ENCODE measurements at places on chromosomes 16 and 17.

DNA sequence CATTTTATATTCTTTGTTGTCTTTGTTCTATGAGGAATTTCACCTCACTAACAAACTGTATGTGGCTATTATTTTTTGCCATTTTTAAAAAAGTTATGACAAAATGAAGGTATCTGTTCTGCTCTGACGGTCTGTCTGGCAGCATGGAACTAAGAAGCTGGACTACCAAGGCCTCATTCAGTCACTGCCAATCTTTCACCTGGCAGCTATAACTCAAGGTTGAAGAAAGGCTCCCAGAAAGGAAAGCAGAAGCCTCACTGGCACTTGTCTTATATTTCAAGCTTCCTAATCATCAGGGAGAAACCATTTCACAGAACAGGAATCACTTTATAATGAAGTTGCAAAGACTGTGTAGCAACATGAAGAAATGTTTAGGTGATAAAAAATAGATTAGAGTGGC lies 18.7 kb upstream of the SLC6A4 start:
- no peak for DNase-seq

DNA sequence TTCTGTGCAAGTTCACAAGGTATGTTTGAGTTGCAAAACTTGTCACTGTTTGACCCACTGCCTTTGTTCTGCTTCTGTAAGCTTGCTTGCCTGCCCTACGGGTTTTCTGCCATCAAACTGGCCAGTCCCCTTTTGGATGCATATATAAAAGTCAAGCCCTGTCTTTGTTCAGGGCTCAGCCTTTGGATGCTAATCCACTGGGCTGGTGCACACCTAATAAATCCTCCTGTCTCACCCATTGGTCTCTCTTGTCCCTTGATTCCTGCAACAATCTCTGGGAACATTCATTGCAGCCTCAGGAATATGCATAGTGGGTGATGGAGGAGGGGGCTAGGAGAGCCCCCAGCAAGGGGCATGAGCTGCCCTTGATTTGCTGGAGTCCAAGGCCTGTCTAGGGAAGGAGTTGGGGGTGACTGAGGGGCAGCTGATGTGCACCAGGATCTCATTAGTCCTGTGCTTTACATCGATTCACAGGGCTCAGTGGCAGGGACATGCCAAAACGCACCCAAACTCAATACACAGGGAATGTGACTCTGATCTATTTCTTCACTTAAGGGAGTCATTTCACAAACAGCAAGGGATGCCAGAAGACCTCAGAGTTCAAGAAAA lies 225.4 kb upstream of the NLRP1 start:
- no peak for DNase-seq

DNA sequence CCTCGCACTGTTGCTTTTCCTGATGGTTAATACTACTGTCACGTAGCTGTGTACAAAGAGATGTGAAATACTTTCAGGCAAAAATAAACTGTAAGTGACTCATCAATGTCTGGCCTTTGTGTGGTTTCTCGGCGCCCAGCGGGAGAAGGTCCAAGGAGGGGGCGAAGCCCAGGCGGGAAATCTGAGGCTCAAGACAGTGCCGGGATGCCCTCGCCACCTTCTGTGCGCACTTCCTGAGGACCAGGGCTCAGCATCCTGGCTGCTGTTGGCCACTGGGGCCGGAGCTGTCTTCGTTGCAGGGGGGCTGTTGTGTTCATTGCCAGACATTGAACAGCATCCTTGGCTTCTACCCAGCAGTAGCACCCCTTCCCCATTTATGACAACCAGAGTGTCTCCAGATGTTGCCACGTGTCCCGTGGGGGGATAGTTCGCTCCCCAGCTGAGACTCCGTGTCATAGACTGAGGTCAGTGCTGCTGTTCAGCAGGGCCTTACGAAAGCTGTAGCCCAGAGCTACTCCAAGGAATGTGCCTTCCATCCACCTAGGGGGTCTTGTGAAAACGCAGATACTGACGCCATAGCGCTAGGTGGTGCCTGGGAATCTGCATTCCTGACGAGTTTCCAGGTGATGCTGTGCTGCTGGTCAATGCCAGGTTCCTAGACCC lies 67.3 kb upstream of the PLCG2 start:
- no peak for DNase-seq

DNA sequence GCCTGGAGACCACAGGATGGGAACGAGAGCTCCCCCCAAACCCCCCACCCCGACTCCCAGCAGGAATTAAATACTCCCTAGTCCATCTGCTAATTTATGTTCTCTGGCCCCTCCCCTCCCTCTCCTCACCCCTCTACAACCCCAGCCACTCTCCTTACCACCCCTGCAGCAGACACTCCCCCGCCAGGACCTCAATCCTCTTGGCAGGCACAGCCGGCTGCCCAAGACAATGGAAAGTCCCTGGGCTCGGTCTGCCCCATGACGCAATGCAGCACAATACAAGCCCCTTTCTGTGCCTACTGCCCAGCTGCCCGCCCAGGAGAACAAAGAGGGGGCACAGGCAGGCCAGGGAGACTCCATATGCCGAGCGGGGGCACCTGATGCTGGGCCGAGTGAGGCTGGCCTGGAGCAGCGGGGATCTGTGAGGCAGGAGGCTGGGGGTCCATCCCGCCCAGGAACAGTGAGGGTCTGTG lies 30.3 kb upstream of the CDC42EP4 start:
- DNase-seq: no peak

- DNase-seq: peak; percentile 68
Observed at GRCh38 chr16:84726079-84726668, 26.4 kb downstream of the USP10 start.

DNA sequence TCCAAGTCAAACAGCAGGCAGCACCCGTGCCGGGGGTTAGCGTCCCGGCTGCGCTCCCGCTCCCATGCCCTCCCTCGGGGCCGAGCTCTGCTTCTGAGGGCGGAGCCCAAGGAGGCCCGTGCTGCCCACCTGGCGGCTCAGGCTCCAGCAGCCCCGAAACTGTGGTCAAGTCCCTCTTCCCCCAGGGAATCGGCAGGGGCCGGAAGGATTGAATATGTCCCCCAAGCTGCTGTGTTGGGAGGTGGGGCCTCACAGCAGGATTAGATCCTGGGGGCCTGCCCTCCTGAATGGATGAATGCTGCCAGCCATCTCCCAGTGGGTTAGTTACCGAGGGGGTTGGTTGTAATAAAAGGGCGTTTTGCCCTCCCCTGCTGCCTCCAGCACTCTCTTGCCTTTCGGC lies 33.9 kb downstream of the MAP2K3 start:
- DNase-seq: no peak

DNA sequence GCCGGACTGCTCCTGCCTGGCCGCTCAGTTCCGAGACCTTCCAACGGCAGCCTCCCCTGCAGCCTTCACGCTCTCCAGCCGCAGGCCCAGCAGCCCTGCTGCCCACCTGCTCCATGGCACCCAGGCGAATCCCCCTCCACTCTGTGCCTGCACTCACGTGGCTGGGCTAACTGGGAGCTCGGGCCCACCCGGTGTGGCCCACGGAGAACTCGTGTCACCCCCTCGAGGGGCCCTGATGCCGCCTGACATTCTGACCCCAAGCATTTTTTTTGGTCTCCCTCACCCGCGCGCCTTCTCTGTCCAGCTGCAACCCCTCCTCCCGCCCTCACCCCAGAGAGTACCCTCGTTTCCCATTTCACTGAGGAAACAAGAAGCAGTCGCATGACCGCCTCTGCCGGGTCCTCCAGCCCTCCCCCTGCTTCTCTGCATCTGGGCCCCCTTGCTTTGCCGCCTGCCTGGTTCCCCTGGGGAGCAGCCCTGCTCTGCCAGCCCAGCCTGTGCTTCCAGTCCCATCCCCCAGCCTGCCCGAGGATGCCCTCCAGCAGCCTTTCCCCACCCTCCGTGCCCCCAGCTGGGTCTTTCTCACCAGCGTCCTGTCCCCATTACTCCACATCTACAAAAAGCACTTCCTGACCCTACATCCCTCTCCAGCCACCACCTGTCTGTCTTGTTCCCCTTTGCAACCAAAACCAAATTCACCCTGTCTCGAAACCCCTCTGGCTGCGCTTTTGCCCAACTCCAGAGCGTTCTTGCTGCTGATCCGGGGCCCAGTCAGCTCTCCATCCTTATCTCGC lies 146.4 kb upstream of the CHMP6 start:
- DNase-seq: no peak

- no peak for DNase-seq
Observed at GRCh38 chr17:31394544-31394943, 3.1 kb downstream of the RAB11FIP4 start.

GRCh38 chr17:36463916-36464764 lies 22.3 kb upstream of the ZNHIT3 start:
- DNase-seq: peak; percentile 12

DNA sequence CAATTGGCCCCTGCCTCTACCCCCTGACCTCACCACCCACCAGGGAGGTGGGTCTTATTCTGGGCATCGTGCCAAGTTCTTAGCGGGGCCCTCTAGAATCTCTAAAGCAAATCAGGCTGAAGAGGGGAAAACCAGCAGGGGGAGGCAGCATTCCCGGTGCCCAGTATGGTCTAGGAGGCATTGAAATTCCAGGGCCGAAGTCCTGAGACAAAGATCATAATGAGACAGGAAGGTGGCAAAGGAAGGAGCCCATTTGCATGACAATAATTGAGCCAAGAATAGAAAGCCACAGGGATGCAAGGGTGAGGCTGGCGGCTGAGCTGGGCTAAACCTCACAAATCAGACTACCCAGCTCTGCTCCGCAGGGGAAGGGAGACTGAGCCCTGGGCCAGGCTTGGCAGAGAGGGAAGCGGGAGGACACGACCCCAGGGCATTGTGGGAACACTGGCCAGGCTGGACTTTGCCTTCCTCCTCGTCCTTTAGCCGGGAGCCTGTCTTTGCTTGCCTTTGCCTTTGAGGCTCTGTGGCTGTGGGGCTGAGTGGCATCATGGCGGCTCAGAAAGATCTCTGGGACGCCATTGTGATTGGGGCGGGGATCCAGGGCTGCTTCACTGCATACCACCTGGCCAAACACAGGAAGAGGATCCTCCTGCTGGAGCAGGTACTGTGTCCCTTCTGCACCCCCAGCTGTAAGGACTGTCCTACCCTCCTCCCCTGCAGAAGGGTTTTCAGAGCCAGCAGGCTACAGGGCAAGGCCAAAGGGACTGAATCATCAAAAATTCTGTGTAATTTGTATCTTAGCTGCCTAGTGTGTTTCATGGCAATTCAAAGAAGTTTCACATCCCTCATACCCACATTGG lies at the start of gene PIPOX:
PIPOX (plus strand) TSS at position 463 of the 860 bp plus-strand sequence; CDS start at position 548, 85 bp downstream.
- peak; percentile 10 for DNase-seq

DNA sequence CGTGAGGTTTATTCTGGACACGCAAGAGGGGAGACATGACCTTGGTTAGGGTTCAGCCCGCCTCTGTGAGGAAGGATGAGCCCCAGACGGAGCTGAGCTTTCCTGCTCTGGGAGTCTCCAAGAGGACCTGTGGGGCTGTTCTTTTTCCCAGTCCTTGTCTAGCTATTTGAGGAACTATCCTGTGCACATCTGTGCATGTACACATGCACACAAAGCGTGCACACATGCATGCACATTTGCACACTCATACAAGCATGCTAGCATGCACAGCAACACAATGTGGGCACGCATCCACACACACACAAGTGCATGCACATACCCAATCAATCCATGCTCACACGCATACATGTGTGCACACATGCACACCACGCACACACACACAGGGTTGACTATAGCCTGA lies 40.4 kb downstream of the ABCC6 start:
- no peak for DNase-seq

- no peak for DNase-seq
Observed at GRCh38 chr17:3534881-3535252, 22.7 kb downstream of the TRPV3 start.

- DNase-seq: no peak
Observed at GRCh38 chr17:40938981-40939380, 1.5 kb upstream of the KRT23 start.

DNA sequence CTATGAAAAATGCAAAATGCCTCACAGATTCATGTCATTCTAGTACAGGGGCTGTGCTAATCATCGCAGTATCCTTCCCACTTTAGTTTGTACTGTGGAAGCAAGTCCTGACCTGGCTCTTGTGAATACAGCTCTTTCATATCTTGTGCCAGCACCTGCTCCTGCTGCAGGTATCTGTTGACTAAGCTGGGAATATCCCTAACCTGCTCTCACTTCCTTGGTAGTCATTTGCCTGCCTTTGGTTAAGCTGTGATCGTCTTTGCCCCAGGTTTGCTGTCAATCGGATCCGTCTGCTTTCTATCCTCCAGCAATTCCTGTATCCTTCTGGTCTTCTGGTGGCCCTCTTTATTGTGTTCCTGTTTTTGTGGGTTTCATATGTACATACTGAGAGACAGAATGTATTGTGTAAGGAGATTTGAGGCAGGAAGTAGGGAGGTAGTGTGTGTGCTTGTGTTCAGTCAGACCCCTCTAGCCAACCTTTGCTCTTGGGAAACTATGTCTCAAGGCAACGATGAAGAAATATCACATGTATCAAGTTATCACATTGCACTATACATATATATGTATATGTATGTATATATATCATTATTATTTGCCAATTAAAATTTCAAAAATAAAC lies 7.7 kb upstream of the GINS3 start:
- DNase-seq: no peak

DNA sequence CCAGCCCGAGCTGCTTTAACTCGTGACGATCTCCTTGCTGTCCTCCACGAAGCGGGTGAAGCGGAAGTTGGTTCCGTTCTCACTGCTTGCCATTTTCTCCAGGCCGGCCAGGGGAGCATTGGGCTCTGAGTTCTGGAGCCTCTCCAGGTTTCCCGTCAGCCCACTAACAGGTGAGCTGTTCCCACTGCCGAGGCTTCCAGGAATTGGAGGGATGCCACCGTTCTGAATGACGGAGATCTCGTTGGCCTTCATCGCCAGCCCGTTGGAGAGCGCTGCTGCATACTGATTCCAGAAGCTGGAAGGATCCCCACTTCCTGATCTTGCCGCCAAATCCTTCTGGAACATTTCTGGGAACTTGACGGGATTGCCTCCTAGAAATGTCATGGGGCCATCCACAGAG lies 14.0 kb downstream of the SALL1 start:
- no peak for DNase-seq

DNA sequence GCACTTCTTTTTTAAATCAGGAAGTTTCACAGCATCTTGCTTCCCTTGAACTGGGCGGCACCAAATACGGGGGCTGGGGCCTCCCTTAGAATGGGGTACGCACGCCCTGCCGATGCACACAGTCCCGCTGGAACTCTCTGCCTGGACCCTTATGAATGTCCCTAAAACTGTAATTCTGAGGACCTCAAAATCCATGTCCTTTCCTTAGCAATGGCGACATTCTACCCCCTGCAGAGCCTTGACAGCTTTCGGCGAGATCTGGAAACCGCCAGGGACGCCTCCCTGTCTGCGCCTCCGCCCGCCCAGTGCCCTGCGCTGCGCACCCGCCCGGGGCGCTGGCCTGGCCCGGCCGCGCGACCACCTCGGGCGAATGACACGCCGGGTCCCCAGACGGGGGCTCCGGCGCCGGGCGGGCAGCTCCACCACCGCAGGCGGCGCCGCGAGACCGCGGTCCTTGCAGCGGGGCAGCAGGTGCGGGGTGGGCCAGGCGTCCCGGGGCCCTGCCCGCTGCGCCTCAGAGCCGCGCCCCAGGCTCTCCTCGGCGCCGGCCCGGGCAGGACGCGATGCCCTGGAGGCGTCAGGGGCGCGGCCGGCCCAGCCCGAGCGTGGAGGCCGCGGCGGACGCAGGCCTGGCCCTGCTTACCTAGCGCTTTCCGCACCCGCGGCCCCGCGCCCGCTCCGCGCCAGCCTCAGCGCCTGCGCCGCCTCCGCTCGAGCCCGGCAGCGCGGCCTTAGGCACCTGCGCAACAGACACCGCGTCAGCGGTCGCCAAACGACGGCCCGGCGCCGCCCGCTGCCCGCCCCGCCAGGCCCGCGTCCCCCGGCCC lies 548 bp downstream of the HAGH start:
- peak; percentile 65 for DNase-seq

Data from CD4-positive, alpha-beta T cell treated with Interleukin-4 for 4 hours (primary cell).